SW 1271 (cell line): ENCODE measurements at places on chromosomes 7 and 10.

GRCh38 chr10:96584035-96584434, 2.8 kb downstream of the TM9SF3 start:
- DNase-seq = no peak

GRCh38 chr7:37537439-37537838, 88.8 kb upstream of the ELMO1 start:
- no peak for DNase-seq

GRCh38 chr7:18472161-18472483, 23.4 kb upstream of the HDAC9 start:
- no peak for DNase-seq

DNA sequence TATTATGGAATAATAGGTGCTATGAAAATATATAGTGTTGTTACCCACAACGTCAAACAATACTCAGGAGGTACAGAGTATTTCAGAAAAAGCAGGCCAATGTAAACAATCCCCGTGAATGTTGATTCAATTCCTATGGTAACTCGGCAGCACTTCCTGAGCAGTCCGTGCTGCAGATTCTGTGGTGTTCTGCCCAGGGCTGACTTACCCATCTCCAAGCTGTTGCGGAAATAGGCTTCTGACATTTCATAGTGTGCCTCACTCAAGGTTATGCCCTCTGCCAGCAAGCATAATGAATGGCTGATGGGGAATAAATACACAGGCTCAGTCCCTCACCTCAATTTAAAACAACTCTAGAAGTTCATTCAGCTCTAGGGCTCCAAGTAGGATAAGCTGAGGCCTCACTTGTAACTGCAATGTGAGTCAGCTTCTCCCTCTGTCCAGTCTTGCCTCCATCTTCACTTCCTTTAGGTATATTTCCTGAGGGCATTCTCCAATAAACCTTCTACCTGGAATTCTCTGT, 177.6 kb downstream of the GNAI1 start:
- DNase-seq = no peak

GRCh38 chr10:98380493-98381339, 34.3 kb downstream of the PYROXD2 start:
- no peak for DNase-seq

GRCh38 chr7:47405286-47405904, 176.5 kb downstream of the TNS3 start:
- DNase-seq = no peak

- no peak for DNase-seq
Observed at GRCh38 chr10:108990441-108990840, 932.9 kb downstream of the XPNPEP1 start.

GRCh38 chr10:49499305-49499851, 39.5 kb downstream of the ERCC6 start:
- DNase-seq = no peak

DNA sequence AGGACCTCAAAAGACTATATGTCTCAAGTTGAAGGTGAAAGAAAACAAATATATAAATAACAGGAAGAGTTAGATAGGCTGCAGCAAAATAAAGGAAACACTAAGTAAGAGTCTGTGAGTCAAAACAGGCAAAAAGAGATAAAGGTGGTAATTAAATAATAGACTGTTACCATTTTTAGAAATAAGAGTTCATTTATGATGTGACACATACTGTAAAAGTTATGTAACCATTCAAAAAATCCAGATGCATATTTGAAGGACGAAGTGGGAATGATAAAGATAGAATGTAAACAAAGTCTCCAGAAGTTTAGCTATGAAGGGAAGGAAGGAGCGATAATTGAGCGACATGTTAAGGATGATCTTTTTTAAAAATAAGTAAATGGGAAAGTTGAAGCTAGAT, 50.5 kb downstream of the HECTD2 start:
- DNase-seq = no peak

DNA sequence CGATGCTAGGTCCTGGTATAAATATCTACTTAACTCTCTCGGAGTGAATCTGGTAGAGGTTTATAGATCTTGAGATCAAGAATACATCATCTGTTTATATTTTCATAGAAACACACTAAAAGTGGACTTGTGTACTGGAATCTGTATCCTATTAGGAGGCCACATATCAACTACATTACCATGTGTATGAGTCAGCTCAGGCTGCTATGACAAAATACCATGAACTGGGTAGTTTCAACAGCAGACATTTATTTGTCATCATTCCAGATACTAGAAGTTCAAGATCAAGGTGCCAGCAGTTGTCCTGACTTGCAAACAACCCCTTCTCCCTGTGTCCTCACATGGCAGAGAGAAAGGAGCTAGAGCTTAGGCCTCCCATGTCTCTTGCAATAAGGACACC, 113.9 kb upstream of the PFKP start:
- no peak for DNase-seq

- no peak for DNase-seq
Observed at GRCh38 chr7:73517241-73517995, 4.7 kb downstream of the BAZ1B start.

DNA sequence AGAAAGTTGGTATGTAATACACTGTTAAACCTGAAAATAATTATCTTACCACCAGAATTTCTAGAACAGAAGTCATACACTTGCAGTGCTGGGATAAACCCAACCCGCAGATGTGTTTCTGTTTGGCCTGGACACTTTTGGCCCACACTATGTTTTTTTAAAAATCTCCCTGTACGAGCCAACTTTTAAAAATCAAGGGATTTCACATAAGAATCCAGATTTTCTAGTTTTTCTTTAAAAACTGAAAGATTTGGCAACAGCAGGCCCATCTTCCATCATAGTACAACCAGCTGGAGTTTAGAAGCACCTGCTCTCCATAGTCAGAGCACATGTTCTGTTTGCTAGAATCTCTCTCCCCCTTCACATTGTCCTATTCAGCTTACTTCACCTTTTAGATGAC, 74.0 kb downstream of the TLL2 start:
- no peak for DNase-seq

DNA sequence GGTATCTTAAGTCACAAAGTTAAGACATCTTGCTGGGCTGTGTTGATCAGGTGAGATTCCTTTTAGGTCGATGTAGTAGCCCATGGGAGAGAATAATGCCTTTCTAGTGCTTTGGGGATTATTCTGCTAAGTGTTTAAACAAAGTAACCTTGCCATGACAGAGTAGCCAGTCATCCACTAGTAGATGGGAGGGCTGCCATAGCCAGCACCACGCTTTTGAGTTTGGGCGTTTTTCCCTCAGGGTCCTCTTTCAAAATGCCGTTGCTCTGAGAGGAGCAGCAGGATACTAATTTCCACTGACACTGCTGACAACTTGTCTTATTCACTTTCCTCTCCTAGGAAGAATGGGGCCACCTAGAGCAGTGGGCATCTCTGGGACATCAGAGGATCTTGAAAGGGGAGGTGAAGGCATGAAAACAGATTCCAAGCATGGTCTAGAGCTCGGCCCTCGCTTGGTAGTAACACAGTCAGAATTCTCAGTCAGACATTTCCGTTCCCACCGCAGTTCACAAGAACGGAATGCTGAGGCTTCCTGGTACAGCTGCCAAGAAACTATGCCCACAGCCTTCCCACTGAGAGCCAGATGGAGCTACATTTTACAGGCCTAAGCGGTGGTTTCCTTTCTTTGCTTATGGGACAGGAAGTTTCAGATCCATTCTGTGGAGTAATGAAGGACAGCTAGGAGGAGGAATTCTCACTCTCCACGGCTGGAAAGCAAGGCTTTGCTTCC, 15.3 kb upstream of the RSU1 start:
- no peak for DNase-seq

GRCh38 chr7:71132377-71133231, 660 bp downstream of the GALNT17 start:
- no peak for DNase-seq

DNA sequence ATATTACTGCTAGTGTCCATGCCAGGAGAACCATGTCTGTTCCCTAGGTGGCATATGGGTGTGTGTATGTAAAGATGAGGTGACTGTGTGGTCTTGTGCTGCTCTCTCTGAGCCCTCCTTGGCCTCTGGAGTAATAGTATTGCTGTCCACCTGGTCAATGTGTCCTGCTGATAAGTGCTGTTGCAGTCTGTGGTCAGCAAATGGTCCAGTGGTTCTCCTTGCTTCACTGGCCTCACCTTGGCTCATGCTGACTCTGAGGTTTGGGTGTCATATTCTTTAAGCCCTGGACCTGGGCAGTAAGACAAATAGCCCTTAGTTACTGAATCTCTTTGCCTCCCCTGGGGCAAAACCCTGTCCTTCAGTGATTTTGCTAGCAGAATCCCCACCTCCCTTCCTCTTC, 56.8 kb downstream of the TPST1 start:
- no peak for DNase-seq

DNA sequence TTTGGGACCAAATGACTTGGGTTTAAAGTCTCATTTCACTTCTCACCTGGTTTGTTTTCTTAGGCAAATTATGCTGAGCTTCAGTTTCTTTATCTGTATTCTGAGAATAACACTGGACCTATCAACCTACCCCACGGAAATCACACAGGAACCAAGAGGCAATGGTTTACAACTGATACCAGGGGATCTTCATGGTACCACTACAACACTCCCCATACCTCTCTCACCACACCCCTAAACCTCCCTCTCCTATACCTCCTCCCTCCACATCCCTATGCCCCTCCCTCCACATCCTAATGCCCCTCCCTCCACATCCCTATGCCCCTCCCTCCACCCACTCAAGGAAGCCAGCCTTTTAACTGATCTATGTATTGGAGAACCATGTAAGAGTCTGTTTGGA, 9.9 kb downstream of the FAM204A start:
- DNase-seq = no peak

DNA sequence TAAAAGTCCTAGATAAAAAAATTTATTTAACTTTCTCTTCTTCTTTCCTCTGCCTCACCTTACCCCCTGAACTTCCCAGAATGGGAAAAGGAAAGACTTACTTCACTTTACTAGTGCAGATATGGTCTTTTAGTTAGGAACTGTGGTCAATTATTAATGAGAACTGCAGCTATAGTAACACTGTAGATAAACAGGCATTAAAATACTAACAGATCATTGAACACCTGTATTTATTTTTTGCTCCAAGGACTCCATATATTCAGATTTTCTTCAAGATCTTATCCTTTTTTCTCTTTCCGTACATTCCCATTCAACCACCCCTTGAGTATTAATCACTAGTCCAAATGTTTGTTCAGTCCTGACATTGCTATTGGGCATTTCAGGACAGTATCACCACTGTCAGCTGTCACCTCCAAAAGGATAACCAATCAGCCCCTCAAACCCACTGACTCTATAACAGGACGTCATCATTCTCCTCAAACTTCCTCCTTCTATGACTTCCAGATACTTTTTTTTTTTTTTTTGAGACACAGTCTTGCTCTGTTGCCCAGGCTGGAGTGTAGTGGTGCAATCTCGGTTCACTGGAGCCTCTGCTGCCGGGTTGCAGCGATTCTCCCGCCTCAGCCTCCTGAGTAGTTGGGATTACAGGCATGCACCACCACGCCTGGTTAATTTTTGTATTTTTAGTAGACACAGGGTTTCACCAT, 4.2 kb downstream of the CPVL start:
- no peak for DNase-seq

DNA sequence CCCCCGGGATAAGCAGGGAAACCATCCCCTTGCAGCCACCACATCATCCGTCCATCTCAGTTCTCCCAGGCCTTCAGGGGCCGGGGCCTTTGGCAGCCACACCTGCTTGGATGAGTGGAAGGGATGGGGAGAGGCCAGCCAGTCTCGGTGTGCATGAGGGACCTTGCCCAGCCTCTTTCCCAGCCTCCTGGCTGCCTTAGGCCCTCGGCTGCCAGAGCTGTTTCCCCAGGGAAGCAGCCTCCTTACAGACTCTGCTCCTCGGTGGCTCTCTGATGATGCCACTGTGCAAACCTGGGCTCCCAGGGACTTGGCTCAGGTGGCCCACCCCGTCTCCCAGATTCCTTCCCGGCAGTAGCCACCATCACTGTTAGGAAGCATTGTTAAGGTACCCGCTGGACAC, 14.7 kb downstream of the FGF8 start:
- no peak for DNase-seq

- DNase-seq = no peak
Observed at GRCh38 chr7:92432299-92432946, 14.9 kb upstream of the GATAD1 start.

DNA sequence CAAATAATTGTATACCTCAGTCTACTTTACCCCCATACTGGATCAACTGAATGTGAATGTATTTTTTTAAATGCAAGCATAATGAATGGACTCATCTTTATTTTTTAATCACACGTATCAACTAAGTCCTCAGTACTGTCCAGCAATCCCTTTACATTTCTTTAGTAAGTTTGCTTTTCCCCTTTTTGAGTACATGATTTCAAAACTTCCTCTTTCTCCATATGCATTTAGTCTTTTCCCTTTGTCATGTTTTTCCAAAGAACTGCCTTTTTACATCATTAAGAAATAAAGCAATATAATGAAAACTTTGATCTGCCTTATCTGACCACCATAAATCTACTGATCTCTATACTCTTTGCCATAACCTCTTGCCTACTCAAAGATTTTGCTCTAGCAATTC, 182.5 kb upstream of the AKR1E2 start:
- no peak for DNase-seq

DNA sequence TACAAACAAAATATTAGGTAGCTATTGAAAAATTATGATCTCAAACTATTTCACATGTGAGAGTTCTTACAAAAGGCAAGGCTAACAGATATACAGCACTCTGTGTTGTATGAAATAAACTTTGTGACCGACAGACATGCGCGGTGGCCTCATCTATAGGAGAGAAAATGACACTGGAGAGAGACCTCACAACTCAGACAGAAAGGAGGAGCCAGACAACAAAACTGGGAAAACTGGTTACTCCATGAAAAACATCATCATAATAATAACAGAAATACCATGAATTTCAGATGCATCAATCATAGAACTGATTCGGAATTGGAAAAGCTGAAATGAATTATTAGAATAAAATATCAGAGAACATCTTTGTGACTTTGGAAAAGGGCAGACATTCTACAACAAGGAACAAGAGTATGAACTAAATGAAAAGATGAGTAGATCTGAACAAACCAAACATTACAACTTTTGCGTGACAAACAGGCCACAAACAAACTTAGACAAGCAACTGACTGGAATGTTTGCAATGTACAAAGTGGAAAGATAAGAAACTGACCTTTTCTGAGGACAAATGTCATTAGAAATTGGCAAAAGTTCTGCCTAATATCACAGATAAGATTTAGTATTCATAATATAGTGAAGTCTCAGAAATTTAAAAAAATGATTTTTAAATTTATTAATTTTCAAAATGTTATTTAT, 69.3 kb downstream of the TNS3 start:
- no peak for DNase-seq

DNA sequence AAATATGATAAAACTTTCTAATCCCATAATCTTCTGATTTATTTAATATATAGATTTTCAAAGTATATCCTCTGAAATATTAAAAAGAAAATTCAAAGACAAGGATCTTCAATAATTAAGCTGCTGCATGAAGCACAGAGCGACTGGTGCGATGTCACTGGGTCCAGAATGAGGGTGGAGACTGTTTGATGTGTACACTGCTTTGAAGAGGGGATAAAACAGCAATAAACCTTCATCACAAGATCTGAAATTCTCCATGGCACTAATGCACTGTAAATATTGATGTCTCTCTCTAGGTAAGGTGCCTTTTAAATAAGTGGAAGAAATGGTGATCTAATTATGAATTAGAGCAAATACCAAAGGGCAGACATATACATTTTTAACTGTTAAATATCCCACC, 337.8 kb downstream of the PARD3 start:
- DNase-seq = no peak

GRCh38 chr7:11548532-11548931, 283.5 kb downstream of the THSD7A start:
- DNase-seq = no peak
